ENCODE measurements at places on chromosomes 16 and 17.

DNA sequence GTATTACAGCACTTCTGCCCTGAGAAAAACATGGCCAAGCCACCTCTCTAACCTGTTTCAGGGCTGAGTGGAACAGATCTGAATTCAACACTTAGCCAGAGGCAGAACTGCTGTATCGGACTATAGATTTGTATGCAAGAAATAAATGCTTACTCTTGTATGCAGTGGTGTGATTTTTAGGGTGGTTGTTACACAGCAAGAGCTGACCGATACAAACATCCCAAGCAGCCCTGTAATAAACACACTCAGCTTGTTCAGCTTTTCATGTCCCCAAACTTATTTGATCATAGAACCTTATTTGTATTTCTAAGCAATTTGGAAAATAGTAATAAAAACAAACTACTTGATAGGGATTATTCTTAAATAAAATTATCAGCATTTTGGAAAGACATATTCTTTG, 84.9 kb upstream of the RPH3AL start:
- DNase-seq = no peak

- no peak for DNase-seq
Measured at GRCh38 chr16:59748531-59748930, 1014.4 kb upstream of the GOT2 start.

DNA sequence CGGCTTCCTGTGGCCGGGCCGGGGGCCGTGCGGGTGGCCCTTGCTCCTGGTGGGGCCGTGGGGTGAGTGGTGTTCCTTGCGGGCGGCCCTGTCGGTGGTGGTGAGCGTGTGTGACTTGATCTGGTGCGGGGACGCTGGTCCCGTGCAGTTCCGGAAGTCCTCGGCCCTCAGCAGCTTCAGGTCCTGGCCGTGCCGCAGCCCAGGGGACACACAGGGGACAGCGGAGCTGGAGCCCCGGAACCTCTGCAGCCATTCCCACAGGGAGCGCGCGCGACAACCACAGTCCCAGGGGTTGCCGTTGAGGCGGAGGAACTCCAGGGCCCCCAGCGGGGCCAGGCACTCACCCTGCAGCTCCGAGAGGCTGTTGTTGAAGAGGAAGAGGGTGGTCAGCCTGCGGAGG, 88.4 kb downstream of the RTN4RL1 start:
- DNase-seq = no peak

GRCh38 chr17:64128787-64129514, 993 bp downstream of the ERN1 start:
- no peak for DNase-seq

Measured in activated naive CD4-positive, alpha-beta T cell (primary cell).